ENCODE measurements at places on chromosomes 5 and 9.

GRCh38 chr9:134174526-134175290 lies 10.3 kb upstream of the RNU6ATAC start:
- no peak for DNase-seq

DNA sequence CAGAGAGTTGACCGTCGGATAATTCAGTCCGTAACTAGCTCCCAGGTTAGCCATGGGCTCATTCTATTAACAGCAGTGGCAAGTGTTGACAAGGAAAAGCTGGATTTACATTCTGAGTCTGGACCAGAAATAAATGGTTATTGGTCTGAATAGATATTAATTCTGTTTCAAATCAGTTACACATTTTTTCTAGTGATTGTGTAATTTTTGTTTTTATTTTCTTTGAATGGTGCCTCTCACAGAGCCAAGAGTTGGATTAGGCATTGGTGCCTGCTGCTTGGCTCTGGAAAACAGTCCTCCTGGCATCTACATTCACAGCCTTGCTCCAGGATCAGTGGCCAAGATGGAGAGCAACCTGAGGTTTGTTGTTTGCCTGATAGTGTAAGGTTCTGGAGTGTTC lies 115.1 kb downstream of the GOLPH3 start:
- DNase-seq = no peak

GRCh38 chr5:13567819-13568218 lies 376.7 kb downstream of the DNAH5 start:
- no peak for DNase-seq

GRCh38 chr5:37803487-37803886 lies 36.4 kb downstream of the GDNF start:
- DNase-seq = no peak

GRCh38 chr9:121289026-121289771 lies 21.2 kb downstream of the GSN start:
- DNase-seq = no peak

GRCh38 chr9:137556069-137556838 lies 4.6 kb downstream of the MRPL41 start:
- no peak for DNase-seq

DNA sequence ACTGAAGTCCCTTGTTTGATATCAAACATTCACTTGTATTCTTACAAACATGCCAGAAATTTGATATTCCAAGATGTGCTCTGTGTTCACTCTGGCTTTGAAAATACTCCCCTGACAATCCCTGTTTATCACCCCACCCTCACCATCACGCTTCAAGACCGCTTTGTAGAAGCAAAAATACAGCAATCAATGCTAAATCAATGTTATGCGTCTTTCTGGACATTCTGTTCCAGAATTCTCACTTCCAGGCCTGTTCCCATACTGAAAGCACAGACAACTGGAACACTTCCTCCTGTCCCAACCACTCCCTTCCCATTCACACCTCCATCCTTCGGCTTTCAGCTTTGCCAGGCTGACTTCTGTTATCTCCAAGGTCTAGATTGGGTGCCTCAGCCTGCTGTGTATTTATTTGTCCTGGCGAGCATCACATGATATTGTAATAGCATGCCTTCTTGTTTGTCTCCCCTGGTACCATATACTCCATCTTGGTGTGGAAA lies 72.8 kb downstream of the SNCAIP start:
- DNase-seq = no peak

GRCh38 chr5:171314728-171315385 lies 5.8 kb downstream of the TLX3 start:
- DNase-seq = no peak

DNA sequence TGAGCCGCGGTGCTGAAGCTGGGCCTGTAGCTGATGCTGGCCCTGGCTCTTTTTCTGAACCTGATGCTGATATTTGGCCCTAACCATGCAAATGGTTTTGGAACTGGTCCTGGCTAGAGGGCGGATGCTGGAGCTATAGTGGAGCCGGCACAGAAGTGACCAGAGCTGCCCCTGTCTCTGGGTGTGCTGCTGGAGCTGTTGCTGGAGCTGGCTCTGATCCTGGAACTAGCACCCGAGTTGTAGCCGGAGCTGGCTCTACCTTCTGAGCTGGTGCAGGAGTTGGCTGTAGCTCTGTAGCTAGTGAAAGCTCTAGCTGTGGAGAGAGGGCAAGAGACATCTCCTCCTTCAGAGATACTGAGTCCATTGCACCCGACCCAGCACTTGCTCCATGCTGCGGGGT lies 12.8 kb downstream of the LCN10 start:
- no peak for DNase-seq

- no peak for DNase-seq
These were observed 349.3 kb upstream of the ACTBL2 start for GRCh38 chr5:57831932-57832331.

DNA sequence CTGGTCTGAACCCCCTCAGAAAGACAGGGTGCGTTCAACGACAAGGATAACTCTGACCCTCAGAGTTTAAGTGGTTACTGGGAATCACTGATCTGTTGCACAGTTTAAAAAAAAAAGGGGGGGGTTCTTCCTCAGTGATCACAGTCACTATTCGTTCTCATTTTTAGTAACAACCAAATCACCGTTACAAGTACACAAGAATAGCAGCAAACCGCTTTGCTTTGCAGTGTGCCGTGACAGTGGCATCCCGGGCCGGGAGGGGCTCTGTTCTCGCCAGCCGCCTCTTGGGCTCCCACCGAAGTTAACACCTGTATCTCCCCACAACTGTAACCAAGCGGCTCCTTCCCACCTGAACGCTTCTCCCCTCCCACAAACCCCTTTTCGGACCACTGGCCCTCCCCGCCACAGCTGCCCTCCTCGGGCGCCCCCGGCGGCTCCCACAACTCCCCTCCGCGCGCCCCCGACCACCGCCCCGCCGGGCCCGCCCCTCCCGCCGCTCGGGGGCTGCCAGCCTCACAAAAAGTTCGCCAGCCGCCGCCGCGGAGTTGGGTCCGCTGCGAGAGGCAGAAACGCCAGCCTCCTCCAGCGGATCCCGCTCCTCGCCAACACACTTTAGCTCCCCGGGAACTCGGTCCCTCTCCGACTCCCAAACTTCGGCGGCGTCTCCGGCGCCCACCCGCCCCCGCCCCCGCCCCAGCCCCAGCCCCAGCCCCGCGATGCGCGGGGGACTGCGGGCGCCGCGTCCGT lies 1.2 kb downstream of the SSBP2 start:
- peak; percentile 47 for DNase-seq

- no peak for DNase-seq
These were observed 99.2 kb downstream of the CRB2 start for GRCh38 chr9:123455187-123455586.

DNA sequence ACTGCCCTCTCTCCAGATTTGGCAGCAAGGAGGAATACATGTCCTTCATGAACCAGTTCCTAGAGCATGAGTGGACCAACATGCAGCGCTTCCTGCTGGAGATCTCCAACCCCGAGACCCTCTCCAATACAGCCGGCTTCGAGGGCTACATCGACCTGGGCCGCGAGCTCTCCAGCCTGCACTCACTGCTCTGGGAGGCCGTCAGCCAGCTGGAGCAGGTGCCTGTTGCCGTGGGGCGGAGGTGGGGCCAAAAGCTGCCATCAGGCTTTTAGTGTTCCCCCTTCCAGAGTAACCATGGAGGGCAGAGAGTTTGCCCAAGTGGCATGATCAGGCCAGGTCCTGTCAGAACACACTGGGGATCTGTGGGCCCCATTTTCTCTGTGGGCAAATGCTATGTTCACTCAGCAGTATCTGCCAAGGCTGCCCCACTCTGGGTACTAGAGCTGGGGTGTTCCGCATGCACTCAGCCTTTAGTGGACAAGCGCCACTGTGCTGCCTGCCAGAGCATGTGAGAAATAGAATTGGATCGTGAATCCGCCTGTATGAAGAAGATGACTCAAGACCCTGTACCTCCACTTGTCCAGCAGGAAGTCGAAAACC lies 117.1 kb downstream of the DAB2IP start:
- no peak for DNase-seq

DNA sequence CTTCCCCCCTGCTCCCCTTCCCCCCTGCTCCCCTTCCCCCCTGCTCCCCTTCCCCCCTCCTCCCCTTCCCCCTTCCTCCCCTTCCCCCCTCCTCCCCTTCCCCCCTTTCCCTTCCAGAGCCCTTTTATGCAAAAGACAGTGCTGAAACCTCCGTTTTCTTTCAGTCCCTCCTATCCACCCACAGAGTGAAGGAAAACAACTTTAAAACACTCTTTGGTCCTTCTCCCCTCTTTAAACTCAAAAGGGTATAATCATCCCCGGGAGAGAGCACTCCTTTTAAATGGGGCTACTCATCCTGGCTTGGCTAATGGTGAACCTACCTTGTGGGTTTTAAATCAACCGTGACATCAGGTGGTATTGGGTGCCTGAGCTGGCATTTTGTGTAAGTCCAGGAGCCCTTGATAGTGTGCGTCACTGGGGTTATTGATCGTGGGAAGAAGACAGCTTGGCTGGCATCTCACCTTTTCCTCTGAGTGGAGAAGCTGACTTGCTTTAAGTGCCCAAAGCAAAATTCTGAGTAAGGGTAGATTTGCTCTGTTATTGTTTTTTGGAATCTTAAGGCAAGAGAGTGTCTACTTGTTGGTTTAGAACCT lies 2.7 kb downstream of the LARP1 start:
- DNase-seq = no peak

GRCh38 chr5:170522211-170523141 lies 18.7 kb downstream of the KCNIP1 start:
- no peak for DNase-seq

GRCh38 chr5:179369530-179369884 lies 24.2 kb upstream of the ADAMTS2 start:
- no peak for DNase-seq

GRCh38 chr5:157487358-157487757 lies 27.3 kb downstream of the NIPAL4 start:
- no peak for DNase-seq

- DNase-seq = no peak
These were observed 3.5 kb downstream of the RASEF start for GRCh38 chr9:83059417-83059816.

DNA sequence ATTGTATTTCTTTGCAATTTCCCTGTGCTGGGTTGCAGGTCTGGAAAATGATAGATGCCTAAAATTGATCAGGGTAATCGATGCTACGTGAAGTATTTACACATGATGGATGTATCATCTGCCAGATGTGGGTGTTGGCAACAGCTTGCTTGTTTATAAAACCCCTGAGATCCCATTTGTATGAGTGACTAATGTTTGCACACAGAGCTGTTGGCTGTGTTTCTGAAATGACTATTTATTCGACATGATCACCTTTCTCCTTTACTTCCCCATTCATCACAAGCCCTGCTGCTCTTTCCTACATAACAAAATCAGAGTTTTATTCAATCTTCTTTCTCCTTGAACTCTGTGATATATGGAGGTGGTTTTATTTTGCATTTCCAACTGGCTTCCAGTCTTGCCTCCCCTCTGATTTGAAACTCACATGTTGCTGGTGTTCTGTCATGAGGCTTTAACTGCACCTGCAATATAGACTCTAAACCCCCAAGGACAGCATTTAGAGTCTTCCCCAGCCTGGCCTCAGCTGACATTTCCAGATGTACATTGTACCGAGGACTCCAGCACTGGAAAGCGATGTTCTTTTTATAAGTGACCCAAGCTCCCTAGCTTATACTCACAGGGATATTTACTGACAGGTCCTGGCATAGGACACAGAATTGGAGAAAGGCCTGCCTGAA lies 50.7 kb upstream of the SHB start:
- DNase-seq = no peak

GRCh38 chr5:142727735-142728047 lies 41.8 kb upstream of the FGF1 start:
- no peak for DNase-seq

- DNase-seq = no peak
These were observed 127.6 kb upstream of the NMUR2 start for GRCh38 chr5:152532714-152533113.

DNA sequence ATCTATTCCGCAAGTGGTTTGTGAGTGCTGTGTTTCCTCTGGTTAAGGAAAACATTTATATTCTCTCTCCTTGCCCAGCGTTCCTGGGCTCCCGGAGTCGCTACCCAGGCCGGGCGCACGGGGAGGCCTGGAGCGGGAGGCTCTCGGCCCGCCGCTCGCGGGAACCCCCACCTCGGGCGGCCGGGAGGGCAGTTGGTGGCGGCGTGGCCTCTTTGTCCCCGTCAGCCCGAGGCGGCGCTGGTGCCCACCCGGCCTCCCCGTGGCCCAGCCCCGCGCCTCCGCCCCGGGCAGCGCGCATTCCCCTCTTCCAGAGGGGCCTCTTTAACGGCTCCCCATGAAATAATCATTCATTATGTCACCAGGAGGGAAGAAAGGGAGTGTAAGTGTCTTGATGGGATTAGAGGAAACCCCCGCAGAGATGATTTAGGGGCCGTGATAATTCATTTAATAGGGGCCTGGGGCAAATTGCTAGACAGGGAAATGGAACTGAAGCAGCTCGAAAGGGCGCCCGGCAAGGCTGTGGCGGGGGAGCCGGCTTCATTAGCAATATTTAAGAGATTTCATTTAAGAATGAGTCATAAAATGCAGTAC lies 181.9 kb upstream of the TBCA start:
- DNase-seq = no peak

DNA sequence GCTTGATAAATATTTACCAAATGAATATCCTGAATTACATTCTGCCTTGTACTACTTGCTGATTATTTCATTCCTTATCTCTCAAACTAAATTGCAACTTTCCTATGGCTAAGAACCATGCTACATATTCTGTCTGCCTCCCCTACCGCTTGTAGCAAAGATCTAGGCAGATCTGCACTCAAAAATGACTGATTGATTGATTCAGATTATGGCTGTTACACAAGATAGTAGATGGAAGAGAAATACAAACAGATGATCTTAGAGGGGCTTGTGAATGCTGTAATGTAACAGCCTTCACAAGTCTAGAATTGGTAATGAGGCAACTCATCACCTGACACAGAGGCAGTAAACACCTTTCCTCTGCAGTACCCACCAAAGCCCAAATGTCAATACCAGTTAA lies 446.1 kb downstream of the PRELID2 start:
- no peak for DNase-seq

Measured in activated naive CD4-positive, alpha-beta T cell (primary cell).